ENCODE measurements at places on chromosomes 11 and 22.

DNA sequence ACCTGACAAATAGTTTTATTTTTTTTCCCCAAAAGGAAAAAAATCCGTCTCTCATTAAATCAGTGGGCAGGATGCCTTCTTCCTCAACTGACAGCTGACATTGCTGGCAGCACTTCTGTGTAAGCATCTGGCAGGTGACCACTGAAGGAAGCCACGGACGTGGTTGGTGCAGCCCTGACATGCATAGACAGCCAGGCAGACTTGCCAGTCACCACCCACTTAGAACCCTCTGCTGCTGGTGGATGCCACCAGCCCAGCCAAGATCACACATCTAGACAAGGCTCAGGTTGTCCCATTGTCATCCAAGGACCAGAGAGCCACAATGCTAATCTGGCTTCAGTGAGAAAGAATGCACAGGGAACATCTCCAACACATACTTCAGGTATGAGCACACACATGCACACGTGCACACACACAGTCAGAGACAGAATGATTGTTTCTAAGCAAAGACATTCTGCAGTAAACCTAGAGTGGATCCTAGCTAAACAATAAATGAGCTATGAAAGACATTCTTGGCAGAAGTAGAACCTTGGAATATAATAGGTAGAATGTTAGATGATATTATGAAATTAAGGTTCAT is 49.8 kb upstream of the BMAL1 start:
- no peak for DNase-seq

GRCh38 chr11:111886844-111887243 is 7.5 kb downstream of the CFAP68 start:
- no peak for DNase-seq

- DNase-seq, result no peak
Measured at GRCh38 chr22:38870791-38871359, 1.1 kb downstream of the CBX6 start.

GRCh38 chr22:49411236-49411635 is 416.4 kb downstream of the BRD1 start:
- no peak for DNase-seq

- peak; percentile 81 for DNase-seq
Measured at GRCh38 chr11:59560702-59561473, 49.5 kb downstream of the OR4D9 start.

All from SK-N-DZ (cell line).